T-helper 22 cell (primary cell): ENCODE measurements at places on chromosomes 5 and 9.

- DNase-seq, result no peak
Measured at GRCh38 chr5:126455728-126456127, 32.5 kb downstream of the GRAMD2B start.

GRCh38 chr9:69797675-69798074 is 22.9 kb upstream of the CFAP95 start:
- no peak for DNase-seq

DNA sequence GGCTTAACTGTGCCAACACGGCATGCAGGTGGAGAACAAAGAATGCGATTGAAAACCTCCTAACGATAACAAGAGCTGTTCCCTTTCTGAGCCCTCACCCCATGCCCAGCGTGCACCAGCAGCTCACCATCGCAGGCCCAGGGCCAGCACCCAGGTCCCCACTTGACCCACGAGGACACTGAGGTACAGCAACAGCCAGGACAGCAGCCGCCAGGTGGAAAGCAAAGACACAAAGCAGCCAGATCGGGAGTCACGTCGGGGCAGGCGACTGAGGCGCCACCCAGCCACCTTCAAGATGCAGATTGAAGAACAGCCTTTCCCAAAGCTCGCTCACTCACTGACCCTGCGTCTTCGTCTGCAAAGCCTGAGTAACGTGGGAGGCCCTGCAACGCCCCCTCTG is 6.9 kb upstream of the SEC16A start:
- DNase-seq, result no peak

DNA sequence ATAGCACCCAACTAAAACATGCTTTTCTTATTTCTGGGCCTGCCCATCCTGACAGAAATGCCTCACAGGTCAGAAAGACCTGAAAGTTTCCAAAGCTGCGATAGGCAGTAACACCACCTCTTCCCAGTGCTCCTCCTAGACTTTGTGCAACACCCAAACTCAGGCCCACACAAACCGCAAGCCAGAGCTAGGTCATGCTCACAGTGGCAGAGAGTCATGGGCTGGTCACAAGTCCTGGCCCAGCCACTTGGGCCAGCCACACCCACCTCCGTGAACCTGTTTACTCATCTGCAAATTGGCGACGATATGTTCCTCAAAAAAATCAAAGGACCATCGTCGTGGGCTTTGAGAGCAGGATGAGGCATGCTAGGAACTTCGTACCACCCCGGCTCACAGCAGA is 44.0 kb upstream of the SLC25A51 start:
- DNase-seq, result no peak

DNA sequence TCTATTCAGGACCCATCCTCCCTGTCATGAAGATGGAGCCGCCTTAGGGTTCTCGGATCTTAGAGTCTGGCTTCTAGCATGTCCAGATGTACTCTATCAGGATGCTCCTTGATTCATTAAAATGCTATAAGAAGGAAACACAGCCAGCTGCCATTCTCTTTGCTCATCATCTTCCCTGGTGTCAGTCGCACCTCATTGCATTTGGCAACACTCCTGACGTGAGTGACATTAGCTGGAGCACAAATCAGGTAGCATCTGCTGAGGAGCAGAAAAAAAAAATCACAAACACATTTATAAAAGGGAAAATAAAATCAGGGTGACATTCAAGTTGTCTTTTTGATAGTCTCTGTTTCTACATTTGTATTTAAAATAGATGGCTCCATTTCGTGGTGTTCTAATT is 226.1 kb upstream of the NMUR2 start:
- no peak for DNase-seq

DNA sequence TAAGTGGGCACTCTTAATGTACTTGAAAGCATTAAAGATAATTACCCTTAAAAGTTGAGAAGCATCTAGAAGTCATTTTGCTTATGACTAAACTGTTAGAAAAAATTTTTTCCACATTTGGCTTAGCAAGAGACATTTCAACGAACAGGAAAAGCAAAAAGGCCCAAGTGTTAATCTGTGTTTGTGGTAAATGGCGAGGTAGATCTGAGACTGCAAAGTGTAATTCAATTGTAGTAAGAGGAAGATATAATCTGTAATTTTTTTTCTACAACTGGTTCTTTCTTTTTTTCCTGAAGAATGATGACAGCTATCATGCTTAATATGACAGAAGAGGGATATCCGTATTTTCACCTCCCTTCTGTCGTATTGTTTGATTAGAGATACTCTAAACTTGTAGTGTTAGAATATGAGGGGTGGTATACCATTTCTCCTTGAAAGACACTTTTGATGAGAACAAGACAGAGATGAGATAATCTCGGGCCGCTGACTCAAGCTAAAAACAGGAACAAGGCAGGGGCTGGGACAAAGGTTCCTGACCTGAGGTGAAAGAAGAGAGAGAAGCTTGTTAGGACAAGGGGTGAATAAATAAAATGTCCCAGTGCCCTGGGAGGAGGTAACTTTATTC is 459.3 kb upstream of the ZNF608 start:
- DNase-seq, result no peak

- DNase-seq, result no peak
Measured at GRCh38 chr5:74482990-74483389, 157.5 kb downstream of the ENC1 start.

DNA sequence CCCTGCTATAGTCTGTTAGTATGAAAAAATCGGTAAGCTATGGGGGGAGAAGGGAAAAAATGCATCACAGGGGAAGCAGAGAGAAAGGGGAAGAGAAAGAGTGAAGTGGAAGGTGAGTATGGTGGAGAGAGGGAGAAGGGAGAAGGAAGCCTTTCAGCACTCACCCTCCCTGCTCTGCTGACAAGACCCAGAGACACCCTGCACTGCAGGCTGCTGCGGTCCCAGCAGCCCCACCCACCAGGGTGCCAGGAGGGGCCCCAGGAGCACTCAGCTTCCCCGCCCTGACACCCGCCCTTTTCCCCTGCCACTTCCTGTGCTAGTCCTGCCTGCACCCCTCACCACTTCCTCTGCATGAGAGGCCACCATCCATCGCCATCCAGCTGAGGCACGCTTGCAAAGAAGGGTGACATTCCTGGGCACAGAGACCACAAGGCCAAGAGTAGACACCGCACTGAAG is 12.7 kb downstream of the STK10 start:
- DNase-seq, result peak; percentile 92

GRCh38 chr5:3035452-3035851 is 284.0 kb upstream of the IRX2 start:
- no peak for DNase-seq

DNA sequence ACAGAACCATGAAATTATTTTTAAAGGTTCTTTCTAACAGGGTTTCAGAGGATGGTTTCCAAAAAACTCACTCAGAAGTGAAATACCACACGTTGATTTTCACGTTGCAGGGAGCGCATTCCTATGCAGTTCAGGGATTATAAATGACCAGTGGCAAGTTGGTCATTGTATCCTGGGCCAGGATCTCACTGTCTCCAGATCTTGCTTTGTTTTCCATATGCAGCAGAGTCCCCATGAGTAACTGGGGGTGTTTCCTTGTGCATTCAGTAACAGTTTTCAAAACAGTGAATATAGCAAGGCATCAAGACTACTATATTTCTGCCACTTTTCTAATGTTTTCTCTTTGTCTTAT is 1064.9 kb upstream of the DMAC1 start:
- no peak for DNase-seq

- no peak for DNase-seq
Measured at GRCh38 chr9:130448035-130448624, 3.4 kb downstream of the ASS1 start.

DNA sequence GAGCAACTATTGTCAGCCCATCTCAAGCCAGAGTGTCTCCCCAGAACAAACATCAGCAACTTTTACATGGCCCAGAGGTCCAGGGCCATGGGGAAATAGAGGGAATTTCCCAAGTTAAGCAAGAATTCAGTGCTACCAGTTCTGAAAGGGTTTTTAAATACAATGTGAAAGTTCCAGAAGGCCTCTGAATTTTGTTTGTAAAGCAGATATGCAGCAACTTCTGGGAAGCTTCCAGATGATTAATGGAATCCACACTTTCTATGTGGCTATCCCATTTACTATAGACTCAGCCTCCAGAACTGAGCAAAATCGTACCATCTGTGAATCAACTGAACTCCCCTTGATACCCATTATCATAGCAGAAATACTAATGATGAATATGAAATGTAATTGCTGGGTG is 93.8 kb downstream of the FEM1C start:
- DNase-seq, result no peak

GRCh38 chr9:4879115-4879558 is 86.4 kb downstream of the RCL1 start:
- DNase-seq, result no peak

- no peak for DNase-seq
Measured at GRCh38 chr9:124755061-124755460, 16.1 kb downstream of the NR6A1 start.

DNA sequence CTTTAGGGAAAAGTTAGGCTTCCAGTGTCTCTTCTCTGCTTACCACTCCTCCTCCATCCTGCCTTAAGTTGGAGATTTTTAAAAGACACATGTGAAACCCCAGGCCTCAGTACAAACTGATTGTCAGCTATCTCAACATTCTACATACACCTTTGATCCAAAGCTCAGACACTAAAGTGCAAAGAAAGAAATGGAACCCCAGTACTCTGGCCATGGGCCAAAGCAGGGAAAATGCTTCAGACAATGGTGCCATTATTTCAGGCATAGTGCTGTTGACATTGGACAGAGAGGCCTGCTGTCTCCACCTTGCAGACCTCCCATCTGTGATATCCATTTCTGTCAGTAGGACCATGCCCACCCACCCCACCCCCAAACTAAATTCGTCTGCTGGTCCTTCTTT is 49.1 kb downstream of the G3BP1 start:
- no peak for DNase-seq

- DNase-seq, result no peak
Measured at GRCh38 chr5:97750576-97750975, 567.5 kb upstream of the RIOK2 start.

DNA sequence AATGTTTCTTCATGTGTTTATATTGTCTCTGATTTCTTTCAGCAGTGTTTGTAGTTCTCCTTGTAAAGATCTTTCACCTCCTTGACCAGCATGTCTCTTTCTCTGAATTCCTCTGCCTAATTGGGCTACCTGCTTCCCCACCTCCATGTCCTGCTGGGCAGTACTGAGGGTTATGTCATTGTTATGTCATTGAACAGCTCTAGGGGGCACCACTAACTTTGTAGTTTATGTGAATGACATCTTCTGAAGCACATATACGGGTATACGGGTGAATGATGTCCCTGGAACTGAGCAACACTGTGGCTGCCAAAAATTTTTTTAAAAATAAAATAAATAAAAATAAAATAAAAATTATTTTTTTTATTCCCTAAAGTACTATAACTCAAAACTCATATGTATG is 16.9 kb upstream of the SNCAIP start:
- DNase-seq, result no peak

- DNase-seq, result no peak
Measured at GRCh38 chr5:71533615-71534014, 53.5 kb upstream of the MCCC2 start.

GRCh38 chr5:14971873-14972272 is 100.3 kb upstream of the ANKH start:
- no peak for DNase-seq

DNA sequence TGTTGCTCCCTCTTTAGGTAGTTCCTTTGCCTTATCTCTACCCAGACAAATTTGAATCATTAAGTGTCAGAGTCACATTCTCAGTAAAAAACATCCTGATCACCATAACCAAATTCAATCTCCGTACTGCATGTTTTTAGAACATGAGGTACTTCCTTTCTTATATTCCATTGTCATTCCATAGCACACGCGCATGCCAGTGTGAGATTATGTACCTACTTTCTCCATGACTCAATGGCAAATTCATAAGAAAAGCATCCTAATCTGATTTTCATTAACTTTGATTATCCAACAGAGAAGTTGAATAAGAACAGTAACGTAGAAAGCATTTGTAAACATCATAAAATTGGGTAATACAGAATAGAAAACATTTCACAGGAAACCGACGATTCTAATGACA is 1118.6 kb upstream of the CDH9 start:
- DNase-seq, result no peak
